ENCODE measurements at places on chromosomes 3 and 15. TPM values are rescaled to one million over a fixed set of nuclear protein-coding genes. Genes with fewer than 3 reads are reported as not detected.

The UROC1 gene
- total RNA-seq = not detected

The CPLX3 gene
- total RNA-seq = not detected

GRCh38 chr3:13173186-13173585 is 100.0 kb upstream of the IQSEC1 start:
- DNase-seq = no peak

DNA sequence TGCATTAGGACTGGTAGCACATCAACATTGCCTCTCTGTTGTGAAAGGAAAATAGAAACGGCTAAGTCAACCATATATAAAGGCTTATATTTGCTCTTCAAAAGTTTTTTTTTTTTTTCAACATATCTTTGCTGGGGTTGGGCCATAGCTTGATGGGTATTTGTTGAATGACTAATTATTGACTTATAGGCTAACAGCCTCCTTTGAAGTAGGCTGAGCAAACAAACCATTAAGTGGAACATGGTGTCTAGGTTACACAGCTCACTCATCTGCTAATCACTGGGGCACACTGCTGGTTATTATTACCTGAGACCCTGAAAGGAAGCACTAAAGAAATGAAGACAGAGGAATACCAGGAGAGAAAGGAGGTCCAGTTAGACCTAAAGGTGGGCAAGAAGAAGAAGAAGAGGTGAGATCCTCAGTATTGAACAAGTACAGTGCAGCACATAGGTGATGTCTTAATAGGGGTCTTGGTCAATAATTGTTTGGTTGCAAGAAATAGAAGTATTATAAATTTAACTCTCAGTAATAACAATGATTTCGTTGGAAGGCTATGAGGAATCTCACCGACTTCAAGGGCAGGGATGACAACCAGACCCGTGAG is 139.4 kb downstream of the RPLP1 start:
- no peak for DNase-seq

GRCh38 chr3:157282261-157283191 is 122.6 kb upstream of the CCNL1 start:
- no peak for DNase-seq

GRCh38 chr3:168267179-168267578 is 171.5 kb upstream of the GOLIM4 start:
- DNase-seq = no peak

DNA sequence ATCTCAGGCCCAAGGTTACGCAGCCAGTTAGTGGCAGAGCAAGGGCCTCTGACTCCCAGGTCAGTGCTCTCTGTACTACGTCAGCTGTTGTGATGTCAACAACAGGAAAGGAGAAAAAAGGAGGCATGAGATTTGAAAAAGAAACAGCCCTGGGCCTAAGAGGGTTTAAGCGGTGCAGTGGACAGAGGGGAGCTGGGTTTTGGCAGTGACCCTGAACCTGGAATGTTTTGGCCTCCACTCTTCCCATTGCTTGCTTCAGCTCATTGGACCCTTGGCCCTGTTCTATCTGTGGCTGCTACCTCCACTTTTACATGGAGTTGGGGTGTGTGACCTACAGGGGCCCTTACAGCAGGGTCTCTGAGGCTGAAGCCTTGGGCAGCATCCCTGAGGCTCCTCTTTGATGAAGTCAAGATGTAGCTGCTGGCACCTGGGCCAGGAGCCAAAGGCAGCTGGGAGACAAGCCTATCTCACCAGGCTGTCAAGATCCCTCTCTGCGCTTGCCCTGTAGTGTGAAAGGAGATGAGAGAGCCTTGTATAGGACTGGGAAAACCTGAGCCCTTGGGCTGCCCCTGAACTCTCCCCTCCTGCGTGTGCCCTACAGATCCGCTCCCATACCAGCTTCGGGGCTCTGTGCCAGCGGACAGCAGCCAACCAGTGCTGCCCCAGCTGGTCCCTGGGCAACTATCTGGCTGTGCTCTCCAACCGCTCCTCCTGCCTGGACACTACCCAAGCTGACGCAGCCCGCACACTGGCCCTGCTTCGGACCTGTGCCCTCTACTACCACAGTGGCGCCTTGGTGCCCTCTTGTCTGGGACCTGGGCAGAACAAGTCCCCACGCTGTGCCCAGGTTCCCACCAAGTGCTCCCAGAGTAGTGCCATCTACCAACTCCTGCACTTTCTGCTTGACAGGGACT is 8.7 kb downstream of the DISP2 start:
- DNase-seq = no peak

The MEGF11 gene
- total RNA-seq = not detected

GRCh38 chr3:43073836-43074220 is 32.1 kb downstream of the POMGNT2 start:
- DNase-seq = no peak

DNA sequence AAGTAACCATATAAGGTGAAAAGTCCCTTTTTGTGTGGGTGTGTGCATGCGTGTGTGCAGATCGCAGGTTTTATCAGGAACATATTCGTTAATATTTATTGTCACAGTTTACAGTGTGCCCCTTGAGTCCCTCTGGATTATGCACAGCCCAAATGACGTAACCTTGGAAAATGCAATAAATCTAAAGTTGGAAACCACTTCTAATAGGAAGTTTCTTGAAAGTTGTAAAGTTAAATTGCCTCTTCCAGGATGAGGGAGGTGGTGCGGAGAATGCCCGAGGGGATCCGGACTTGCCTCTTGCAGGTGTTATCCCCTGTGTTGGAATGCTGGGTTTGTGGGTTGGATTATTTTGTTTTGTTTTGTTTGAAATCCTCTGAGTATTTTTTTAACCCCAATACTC is 143.3 kb downstream of the CMSS1 start:
- no peak for DNase-seq

The CYP1A1 gene
- total RNA-seq = 2.0 TPM

DNA sequence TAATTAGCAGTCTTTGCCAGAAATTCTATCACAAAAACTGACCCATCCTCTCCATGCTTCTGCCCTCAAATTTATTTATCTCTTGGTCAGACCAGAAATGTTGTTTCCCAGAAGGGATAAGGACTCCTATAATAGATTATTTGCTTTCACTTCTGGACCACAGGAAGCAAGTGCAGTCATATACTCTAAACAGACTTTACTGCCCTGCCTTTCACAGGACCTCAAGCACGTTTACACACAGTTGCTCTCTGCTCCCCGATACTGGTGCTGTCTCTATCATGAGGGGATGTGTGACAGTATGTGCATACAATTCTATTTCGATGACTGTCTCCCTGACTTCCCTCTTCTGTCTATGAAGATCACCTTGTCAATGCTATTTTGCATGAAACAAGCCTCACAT is 205.5 kb upstream of the TGFBR2 start:
- no peak for DNase-seq

- DNase-seq = no peak
Measured at GRCh38 chr3:23686519-23686918, 119.2 kb upstream of the UBE2E1 start.

The FETUB gene
- total RNA-seq = not detected

DNA sequence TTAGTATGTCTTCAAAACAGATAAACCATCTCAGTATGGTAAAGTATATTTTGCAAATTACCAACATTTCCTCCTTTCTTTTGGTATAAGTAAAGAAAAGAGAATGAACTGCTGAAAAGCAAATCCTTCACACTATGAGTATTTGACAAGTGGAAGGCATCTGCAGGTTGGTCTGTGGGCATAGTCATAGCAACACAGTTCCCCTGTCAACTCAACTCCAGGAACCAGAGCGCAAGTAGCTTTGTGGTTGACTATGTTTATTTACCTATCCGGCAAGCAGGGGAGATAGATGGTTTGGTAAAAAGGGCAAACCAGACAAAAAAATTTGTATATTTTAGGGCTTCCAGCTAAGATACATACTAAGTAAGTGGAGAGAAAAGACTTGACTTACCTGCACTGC is 88.3 kb upstream of the PPIB start:
- DNase-seq = peak; percentile 47

- peak; percentile 42 for DNase-seq
Measured at GRCh38 chr3:56754741-56755417, 46.9 kb downstream of the ARHGEF3 start.

The TGM4 gene
- not detected for total RNA-seq

The SPTSSB gene
- total RNA-seq = not detected

DNA sequence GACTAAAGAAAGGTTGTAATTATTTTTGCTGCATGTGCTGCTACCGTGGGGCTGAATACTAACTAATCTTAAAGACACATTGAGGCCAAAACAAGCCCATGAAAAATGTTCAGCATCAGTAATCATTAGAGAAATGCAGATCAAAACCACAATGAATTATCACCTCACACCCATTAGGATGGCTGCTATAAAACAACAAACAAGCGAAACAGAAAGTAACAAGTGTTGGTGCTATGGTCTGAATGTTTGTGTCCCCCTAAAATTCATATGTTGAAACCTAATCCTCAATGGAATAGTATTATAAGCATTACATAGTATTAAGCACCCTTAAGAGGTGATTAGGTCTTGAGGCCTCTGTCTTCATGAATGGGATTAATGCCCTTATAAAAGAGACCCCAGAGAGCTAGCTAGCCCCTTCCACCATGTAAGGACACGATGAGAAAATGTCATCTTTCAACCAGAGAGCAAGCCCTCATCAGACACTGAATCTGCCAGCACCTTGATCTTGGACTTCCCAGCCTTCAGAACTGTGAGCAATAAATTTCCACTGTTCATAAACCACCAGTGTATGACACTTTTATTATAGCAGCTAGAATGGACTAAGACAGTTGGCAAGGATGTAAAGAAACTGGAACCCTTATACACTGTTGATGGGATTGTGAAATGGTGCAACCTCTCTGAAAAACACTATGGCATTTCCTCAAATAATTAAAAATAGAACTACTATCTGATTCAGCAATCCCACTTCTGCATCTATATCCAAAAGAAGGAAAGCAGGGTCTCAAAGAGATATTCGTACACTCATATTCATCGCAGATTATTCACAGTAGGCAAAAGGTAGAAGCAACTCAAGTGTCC is 76.1 kb downstream of the REC114 start:
- no peak for DNase-seq

DNA sequence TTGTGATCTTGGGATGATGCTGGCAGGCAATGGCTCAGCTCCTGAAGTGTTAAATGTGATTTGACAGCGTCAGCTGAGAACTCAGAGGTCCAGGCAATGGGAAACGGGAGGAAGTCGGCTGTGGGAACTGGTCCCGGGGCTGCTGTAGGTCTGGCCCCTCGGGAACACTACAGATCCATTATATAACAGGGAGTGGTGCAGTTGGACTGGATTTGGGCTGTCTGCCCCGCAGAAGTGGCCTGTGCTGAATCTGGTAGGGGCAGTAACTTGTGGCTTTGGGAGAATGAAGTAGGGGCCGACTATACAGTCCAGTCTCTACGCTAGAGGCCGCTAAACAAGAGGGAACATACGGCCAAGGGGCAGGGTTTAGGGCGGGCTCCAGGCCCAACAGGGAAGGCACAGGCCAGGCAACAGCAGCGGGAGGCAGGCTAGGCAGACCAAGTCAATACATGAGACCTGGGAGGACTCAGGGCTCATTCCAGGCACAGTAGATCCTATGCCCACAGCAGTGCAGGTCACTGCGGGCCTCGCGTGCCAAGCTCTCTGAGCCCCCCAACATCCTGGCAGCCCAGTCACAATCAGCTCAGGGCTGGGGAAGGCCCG is 20.3 kb upstream of the IL16 start:
- DNase-seq = no peak

DNA sequence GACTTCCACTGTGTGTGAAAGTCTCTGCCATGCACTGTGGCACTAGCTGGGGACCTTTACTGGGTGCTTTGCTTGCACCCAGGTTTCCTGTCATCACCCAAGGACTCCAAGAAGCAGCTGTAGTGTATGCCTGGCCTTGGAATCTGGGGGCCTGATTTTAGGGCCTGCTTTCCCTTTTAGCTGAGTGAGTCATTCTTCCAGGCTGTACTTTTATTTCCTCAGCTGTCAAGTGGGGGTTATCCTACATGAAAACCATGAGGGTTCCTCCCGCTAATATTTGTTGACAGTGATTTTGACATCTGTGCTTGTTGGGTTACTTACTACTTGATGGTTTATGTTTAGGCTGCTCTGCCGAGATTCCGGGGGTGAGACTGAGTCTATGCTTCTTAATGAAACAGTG is 18.5 kb downstream of the GORASP1 start:
- DNase-seq = no peak

GRCh38 chr15:101213147-101213546 is 38.7 kb downstream of the CHSY1 start:
- no peak for DNase-seq

GRCh38 chr3:147191795-147192385 is 214.5 kb downstream of the ZIC4 start:
- no peak for DNase-seq

GRCh38 chr15:63827113-63827512 is 6.6 kb downstream of the HERC1 start:
- no peak for DNase-seq

DNA sequence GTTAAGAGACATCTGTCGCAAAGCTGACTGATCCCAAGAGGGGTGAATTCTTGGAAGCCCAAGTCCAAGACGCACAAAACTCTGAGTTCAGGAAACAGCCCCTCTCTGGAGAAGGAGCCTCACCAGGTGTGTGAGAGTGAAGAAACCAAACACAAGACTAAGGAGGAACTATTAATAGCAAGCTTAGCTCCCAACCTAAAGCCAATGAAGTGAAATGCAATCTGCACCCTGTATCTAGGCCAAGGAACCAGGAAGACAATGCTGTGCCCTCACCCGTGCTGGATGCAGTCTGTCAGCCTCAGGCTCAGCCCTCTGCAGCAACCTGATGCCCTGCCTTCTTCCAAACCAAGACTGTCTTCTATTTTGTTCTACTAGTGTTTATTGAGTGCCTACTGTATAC is 22.5 kb upstream of the THBS1 start:
- DNase-seq = no peak

The TRPM1 gene
- total RNA-seq = not detected

The CILP gene
- not detected for total RNA-seq

The ADIPOQ gene
- total RNA-seq = not detected

The POMGNT2 gene
- total RNA-seq = 7.8 TPM

DNA sequence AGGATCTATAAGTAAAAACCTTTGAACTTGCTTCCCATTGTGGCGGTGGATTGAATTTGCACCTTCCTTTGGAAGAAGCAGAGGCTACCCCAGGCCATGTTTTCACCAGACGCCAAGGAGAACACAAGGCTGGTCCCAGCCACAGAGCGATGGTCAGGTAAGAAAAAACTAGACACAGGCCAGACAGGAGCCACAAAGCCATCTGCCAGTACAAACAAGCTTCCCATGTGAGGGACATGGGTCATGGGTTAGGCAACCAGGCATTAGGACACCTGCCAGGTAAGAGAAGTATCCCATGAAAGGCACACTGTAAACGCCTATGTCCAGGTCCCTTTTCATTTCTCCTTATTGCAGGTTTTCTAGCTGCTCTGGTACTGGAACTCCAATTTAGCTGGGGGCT is 190.2 kb downstream of the KLF13 start:
- no peak for DNase-seq

The GOLGA8Q gene
- total RNA-seq = 2.4 TPM

The GRM7 gene
- not detected for total RNA-seq

The ACVR2B gene
- 7.0 TPM for total RNA-seq

The FEZF2 gene
- not detected for total RNA-seq

The GOLGA8J gene
- not detected for total RNA-seq

- DNase-seq = no peak
Measured at GRCh38 chr3:122553171-122553570, 10.9 kb downstream of the PARP9 start.
